ENCODE measurements at places on chromosomes 3 and 15.

DNA sequence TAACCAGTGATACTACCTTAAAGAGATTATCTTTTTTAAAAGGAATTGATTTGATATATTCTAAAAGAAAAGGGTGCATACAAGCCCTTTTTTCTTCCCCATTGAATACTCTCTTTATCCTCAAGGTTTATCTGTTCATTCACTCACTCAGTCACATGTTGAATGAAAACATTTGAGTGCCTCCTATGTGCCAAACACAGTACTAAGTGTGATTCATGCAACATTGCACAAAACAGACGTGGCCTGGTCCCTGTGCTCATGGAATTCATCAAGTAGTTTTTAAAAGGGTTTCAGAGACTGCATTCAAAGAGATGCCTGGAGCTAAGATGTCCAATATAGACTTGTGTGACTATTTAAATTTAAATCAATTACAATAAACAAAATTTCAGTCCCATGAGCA is 462.2 kb upstream of the MDFIC2 start:
- peak; percentile 9 for DNase-seq

DNA sequence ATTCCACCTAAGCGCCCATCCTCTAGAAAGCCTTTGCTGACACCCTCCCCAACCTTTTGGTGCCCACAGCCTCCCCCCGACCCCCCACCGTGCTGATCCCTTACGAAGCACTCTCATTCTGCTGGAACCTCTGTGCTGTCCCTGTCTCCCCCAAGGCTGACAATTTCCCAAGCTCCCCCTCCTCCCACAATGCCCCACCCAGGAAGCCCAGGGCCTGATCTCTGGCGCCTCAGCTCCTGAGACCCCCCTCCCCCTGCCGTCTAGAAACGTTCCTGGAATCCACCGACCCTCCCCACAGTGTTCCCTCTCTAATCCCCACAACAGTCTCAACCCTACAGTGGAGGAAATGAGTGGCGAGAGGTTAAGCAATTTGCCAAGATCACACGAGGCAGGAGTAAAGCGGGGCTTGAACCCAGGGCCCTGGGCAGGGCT is 18.3 kb downstream of the MYL3 start:
- DNase-seq: no peak

DNA sequence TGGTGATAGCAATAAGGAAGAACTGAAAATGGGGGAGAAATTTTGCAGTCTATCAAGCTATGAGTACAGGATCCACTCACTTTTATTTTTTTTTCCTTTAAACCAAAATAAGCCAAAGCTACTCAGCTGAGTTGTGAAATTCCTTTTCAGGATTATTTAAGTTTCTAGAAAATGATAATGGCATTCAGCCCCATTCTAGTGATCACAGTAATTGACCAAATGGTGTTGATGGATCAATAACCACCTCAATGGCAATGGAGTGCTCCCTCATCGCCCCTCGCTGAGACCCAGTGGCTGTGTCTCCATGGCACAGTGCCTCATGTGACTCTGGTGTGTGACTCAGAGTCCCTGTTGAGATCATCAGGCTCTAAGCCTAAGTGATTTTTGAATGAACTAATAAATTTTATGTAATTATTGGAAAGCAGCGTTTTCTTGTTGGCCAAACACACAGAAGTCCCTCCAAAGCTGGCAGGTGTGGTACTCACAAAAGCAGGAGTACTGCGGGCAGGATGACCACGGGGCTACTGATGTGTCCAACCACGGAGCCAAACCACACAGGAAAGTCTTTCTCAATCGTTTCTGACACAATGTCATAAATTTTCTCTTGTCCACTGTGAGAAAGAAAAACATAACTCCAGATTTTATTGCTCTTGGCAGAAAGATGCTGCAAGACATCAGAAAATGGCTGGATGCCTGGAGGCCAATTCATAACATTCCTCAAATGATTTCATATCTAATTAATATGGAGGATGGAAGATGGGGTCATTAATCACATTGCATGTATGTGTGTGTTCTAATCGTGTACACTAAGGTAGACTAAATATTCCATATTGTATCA is 14.4 kb upstream of the STARD5 start:
- peak; percentile 92 for DNase-seq

GRCh38 chr3:189982321-189982945 is 138.3 kb downstream of the P3H2 start:
- DNase-seq: no peak

GRCh38 chr3:78633626-78634025 is 1134.2 kb downstream of the ROBO1 start:
- no peak for DNase-seq

DNA sequence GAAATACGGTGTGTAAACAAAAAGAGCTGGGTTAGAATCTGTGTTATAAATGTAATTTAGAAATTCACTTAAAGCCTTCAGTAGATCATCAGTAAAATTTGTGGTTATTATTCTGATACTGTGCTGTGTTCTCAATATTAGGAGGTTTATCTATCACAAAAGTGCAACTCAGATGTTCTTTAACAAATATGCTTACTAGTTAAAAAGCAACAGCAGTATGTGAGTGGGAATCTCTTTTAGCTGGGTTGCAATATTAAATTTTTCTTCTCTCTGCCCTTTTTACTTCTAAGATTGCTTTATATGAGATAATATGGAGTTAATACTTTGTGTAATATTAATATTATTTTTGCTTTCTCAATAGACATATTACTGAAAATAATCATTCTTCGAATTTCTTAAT is 53.4 kb downstream of the CHD2 start:
- DNase-seq: no peak

DNA sequence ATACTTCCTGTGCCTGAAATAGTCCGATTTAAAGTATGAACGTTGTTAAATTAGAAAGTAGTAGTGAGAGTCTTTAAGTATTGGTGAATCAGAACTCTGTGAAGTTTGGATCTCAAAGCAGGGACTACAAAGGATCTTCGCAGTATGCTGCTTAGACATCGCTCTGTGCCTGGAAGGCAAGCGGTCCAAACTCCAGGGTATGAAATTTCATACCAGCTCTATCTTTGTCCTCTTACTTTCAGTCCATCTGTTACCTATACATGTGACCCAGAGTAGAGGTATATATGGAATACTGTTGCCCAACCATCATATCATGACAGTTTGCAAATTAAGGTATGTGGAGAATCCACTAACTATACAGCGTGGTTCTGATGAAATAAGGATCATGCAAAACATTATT is 34.5 kb downstream of the VPS8 start:
- no peak for DNase-seq

- no peak for DNase-seq
Measured at GRCh38 chr3:151452368-151452767, 8.5 kb downstream of the IGSF10 start.

GRCh38 chr15:56468401-56468800 is 3.5 kb upstream of the MNS1 start:
- DNase-seq: no peak

DNA sequence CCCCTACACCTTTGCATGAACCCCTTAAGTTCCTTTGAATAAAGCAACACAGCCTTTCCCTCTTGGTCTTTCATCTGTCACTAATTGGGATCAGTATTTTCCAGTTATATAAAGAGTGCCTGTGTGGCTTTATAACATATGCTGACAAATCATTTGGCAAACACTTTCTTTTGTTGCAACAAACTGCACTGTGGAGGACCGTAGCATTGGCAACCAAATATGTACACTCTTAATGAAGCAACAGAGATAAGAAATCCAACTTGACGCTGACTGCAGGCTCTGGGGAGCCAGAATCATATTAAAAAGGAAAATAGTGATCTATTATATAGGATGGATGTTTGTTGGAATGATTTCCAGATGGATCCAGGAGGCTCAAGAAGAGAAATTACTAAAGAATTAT is 120.1 kb upstream of the PRICKLE2 start:
- DNase-seq: peak; percentile 85

GRCh38 chr3:45035441-45036301 is 9.6 kb downstream of the CLEC3B start:
- no peak for DNase-seq

DNA sequence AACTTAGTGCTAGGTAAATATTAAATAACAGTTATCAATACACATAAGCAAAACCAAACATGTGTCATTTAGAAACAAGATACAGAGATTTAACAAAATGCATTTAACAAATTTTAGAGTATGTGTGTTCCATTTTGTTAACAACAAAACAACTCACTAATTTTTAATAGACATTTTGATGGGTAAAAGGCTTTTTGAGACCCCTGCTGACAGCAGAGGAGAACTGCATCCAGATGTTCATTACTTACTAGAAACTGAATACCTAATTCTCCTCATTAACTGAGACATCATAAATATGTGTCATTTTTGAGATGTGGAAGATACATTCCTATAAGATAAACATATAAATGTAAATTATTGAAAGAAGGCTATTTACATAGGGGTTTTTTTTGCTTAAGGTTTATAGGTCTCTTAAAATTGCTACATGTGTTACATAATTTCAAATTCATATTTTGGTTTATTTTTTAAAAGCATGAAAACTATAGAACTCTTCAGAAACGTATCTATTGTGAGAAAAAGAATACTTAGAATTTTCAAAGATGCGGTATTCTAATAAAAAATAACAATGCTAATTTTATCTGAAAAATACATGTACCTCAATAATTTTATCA is 1009.8 kb downstream of the TUSC7 start:
- no peak for DNase-seq

- no peak for DNase-seq
Measured at GRCh38 chr3:114550165-114550564, 256.3 kb downstream of the TIGIT start.

DNA sequence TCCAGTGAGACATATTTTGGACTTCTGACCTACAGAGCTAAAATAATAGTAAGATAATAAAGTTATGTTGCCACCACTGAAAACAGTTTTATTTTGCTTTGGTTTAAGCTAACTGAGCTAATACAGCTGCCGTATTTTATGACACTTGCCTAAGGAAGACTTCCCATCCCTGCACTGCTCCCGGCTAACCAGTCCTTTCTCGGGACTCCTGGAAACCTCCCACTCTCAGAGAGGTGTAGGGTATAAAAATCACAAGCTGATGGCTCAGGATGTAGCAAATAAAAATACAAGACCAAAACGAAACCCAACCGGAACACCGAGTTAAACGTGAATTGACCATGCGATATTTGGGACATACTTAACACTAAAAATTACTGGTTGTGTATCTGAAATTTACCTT is 448 bp upstream of the KBTBD12 start:
- no peak for DNase-seq

DNA sequence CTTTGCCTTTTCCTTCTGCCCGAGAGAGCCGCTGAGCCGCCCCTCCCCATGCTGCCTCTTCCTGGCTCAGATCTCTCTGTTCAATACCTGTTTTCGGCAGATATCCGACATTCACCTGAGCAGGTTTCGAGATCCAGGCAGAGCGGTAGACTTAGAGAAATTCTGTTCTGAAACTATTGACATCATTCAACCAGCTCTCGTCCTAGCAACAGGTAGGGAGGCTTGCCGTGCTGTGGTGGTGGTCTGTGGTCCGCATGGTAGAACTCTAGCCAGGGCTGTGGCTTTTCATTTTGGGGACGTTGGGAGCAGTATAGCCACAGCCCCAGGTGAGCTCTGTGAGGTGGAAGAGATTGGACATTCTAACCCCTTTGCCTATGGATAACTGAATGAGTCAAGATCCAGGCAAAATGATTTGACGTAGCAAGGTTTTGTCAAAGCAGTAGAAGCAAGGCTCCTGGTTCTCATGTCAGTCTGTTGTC is 810 bp downstream of the TMEM62 start:
- DNase-seq: no peak

GRCh38 chr15:99993681-99994131 is 260.5 kb upstream of the LYSMD4 start:
- DNase-seq: no peak

- no peak for DNase-seq
Measured at GRCh38 chr15:77710637-77711036, 77.9 kb upstream of the LINGO1 start.

- DNase-seq: no peak
Measured at GRCh38 chr15:68821841-68822381, 1.2 kb upstream of the ANP32A start.

GRCh38 chr3:32973982-32974381 is 22.5 kb downstream of the CCR4 start:
- DNase-seq: no peak

- DNase-seq: no peak
Measured at GRCh38 chr15:40921949-40922607, 7.1 kb upstream of the DLL4 start.

DNA sequence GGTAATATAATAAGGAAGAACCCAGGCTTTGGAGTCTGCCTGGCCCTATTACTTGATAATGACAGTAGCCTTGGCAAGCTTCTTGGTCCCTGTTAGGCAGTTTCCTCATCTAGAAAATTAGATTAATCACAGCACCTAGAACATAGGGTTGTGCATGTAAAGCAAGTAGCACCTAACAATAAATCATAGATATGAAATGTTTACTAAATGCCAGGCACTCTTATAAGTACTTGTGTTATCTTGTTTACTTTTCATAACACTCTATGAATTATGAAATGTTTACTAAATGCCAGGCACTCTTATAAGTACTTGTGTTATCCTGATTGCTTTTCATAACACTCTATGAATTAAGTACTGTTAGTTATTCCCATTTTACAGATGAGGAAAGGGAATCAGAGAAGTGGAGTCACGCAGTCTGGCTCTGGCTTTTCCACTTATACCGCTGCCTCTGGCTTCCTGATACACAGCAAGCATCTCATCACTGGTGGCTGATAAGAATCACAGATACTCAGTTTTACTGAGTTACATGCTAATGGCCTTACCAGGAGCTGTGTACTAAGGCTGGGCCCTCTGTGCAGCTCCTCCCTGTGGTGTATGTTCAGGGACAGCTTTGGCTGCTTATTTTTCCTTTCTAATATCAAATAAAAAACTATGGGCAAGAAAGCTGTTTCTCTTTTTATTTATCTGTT is 123.4 kb downstream of the FEZF2 start:
- DNase-seq: no peak

DNA sequence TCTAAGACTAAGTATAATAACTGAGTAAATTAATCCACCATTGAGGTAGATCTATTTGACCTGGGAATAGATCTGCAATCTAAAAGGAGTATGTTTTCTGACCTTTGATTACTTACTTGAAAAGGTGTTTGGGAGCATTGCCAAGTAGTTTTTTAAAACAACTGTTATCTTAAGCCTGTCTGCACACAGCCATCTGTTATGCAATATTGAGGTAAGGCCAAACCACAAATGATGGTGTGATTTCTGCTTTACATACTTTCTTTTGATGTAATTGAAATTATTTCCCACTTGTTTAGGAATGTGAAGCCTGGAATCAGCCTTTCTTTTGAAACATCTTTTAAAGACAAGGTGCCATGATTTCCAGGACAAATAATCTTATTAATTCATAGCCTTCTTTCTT is 274.0 kb downstream of the BBX start:
- DNase-seq: no peak

GRCh38 chr3:122247087-122247824 is 63.8 kb downstream of the CASR start:
- no peak for DNase-seq

Data from stromal cell of bone marrow (primary cell).